ENCODE measurements at places on chromosomes 16 and 17. TPM values are rescaled to one million over a fixed set of nuclear protein-coding genes. Genes with fewer than 3 reads are reported as not detected.

CLEC18A gene
- total RNA-seq: 0.10 TPM

KRTAP4-8 gene
- total RNA-seq: not detected

NLRC3 gene
- total RNA-seq: 0.12 TPM

ACSM2B gene
- not detected for total RNA-seq

NOG gene
- total RNA-seq: 0.12 TPM

All from RPMI7951 (cell line).